Motor neuron (in vitro differentiated cells): ENCODE measurements at places on chromosomes 5 and 9.

DNA sequence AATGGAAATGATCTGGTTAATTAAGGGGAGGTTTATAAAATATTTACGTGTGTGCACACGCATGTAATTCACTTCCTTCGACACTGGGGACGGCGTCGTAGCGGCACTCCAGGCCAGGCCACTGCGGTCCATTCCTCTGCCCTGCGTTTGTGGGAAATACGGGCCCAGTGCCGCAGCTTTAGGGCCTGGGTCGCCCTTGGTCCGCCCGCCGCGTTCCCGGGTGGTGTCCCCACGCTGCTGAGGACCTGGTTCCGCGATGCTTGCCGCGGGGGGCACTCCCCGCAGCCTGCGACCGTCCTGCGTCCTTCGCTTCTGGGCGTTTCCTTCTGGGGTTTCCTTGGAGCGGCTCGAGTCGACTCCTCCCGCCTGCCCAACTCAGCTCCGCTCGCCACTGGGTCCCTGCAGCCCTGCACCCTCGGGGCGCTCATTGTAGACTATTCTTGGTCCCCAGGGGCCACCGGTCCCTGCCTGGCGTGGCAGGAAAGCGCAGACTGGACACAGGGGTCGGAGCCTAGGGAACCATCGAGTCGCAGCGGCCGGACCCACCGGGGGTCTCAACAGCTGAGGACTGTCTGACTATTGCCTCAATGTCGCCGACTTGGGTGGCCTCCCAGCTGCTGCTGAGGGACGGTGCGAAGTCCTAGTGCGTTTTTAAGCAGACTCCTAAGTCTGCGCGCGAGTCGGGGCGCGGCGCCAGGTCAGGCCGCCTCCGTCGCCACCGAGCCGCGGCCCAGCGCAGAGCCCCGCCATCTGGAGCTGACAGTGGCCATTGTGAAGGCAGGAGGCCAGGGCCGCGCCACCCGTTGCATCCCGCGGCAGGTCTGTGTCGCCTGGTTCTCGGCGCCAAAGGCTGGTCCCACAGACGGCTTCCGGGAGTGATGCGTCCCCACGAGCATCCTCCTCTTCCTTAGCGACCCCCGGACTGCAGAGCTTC lies 4.4 kb upstream of the IRX1 start:
- no peak for ATAC-seq

- ATAC-seq = peak; percentile 43
Measured at GRCh38 chr9:13608451-13608850, 329.0 kb upstream of the MPDZ start.

- no peak for ATAC-seq
Measured at GRCh38 chr9:4986296-4986695, 1.2 kb downstream of the JAK2 start.

DNA sequence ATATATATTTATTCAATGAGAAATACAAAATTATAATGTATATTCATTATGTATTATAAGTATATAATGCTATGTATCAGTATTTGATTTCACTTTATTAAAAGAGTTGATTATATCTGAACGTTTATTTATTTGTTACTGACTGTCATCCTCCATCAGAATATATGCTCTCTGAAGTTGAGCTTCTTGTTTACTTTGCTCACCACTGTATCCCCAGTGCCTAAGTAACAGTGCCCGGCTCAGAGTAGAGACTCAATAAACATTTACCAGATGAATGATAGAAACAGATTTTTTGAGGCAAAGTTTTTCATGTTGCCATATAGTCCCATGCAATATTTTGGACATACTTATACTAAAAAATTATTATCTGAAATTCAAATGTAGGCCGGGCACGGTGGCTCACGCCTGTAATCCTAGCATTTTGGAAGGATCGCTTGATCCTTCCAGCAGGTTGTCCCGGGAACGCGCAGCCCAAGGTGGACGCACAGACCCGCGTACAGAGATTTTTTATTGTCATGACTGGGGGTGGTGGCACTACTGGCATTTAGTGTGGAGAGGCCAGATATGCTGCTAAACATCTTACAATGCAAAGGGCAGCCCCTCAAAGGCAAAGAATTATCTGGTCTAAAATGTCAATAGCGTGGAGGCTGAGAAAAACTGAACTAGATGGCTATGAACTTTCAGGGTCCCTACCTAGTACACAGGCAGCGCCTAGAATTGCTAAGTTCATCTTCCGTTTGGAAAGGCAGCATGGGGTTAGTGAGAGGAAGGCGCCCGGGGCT lies 761 bp upstream of the DNAJC25 start:
- ATAC-seq = peak; percentile 56

GRCh38 chr9:92767066-92768054 lies 2.7 kb upstream of the BICD2 start:
- no peak for ATAC-seq

- ATAC-seq = no peak
Measured at GRCh38 chr9:103900466-103900865, 193.6 kb upstream of the SMC2 start.

DNA sequence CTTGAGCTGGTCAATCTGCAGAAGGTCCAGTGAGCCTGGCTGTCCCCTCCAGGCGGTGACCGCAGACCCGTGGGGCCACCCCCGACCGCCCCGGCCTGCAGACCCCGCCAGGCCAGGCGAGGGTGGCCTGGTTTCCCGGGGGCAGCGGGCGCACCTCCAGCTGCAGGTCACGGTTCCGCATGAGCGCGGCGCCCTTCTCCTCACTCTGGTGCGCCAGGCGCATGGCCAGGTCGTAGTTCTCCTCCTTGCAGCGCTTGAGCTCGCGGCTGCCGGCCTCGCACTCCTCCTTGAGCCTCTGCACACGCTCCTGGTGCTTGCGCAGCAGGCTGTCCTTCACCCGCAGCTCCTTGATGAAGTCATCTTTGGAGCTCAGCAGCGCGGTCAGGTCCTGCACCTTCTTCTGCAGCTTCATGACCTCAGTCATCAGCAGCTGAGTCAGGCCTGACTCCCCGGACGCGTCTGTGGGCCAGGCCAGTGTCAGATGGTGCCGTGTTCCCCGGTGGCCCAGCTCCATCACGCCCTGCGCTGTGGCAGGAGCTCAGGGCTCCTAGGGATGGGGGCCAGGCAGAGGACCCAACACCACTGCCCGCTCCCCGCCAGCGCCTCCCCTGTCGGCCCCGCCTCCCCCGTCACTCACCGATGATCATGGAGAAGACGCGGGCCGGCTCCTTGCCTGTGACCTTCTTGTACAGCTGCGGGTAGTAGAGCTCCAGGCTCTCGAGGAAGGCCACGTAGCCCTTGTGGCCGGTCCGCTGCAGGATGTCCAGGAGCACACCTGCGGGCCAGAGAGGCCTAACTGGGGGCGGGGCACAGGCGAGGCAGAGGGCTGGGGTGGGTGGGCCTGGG lies 2.6 kb downstream of the CARD9 start:
- ATAC-seq = peak; percentile 6

DNA sequence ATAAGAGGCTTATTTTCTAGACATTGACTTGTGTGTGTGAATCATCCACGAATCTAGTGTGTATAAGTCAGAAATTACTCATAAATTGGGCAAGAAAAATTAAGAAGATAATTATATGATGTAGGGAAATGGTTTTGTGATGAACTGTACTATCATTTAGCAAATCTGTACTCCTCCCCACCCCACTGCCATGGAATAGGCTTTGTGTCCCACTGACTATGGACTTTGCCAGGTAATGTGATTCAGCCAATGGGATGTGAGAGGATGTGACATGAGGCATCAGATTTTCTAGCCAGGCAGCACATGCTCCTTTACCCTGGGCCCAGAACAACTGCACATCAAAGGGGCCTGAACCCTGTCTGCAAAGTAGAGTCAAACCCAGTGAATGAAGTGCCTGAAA lies 406.6 kb downstream of the CTNND2 start:
- ATAC-seq = no peak

- no peak for ATAC-seq
Measured at GRCh38 chr5:94461131-94461530, 157.3 kb downstream of the KIAA0825 start.

DNA sequence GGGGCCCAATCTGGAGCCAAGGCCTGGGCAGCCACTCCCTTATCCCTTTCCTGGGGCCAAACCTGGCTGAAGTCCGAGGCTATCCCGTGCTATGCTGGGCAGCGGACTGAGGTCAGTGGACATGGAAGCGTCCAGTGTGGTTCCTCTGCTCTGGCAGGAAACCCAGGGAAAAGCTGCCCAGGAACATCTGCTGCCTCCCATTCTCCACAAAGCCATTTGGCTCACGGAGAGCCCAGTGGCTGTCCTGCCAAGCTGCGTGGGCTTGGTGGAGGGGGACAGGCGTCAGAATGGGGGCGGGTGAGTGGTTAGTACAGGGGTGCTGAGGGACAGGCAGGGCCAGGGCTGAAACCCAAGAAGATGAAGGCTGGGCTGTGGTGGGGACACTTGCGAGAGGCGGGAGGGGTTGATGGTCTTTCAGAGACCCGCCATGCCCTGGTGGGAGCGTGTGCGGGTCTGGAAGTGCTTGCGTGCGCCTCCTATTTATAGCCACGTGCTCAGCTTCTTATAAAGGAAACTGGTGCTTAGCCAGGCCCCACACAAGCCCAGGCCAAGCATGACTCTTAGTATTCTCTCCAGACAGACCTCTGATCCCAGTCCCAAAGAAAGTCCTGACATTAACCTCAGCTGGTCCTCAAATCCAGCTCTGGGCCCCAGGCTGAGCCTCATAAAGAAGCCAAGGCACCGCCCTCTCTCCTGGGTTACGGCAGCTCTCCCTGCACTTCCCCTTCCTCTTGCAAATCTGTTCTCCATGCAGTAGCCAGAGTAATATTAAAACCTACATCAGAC lies 9.4 kb upstream of the SLC6A7 start:
- ATAC-seq = no peak

DNA sequence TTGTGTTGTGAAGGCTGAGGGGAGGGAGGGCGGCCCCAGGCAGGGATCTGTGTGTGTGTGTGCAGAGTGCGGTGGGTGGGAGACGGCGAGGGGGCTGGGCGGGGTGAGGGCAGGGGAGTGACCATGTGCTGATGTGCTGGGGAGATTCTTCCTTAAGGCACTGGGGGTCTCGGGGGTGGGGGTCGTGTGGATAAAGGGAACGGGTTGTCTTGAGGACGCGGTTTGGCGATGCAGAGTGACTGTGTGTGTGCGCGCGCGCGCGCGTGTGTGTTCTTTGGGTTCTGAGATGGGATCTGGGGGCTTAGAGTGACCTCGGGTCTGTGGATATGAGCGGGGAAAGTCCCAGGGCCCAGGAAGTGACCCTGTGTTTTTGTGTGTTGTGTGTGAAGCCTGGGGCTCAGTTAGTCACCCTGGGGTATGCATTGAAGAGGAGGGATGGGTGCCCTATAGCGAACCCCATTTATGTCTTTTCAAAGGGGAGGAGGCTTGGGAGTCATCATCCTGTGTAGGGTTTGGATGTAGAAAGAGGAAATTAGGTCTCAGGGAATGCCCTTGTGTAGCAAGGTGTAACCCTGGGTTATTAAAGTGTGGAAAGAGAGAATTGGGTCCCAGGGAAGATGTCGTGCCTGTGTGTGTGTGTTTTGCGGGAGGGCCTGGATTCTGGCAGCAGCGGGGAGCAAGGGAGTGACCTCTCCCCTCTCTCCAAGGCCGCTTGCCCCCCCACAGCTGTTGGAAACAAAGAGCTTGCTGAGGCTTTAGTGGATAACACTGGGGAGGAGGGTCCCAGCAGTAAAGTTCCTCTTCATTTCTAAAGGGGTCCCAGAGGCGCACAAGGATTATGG lies 1.4 kb downstream of the TMEFF1 start:
- ATAC-seq = peak; percentile 13

GRCh38 chr5:160978944-160979343 lies 126.9 kb upstream of the ATP10B start:
- no peak for ATAC-seq
